ENCODE measurements at places on chromosomes 3 and 15. TPM values are rescaled to one million over a fixed set of nuclear protein-coding genes. Genes with fewer than 3 reads are reported as not detected.

PLSCR5 gene
- total RNA-seq = not detected

KNG1 gene
- not detected for total RNA-seq

GOLGA6L10 gene
- 2.5 TPM for total RNA-seq

ARGFX gene
- not detected for total RNA-seq

NR2E3 gene
- total RNA-seq = 1.0 TPM

HYAL1 gene
- 5.8 TPM for total RNA-seq

CDHR4 gene
- total RNA-seq = not detected

TTLL13 gene
- 0.22 TPM for total RNA-seq

SLC27A2 gene
- 4.2 TPM for total RNA-seq

TGFBR2 gene
- 418 TPM for total RNA-seq

CYP1A2 gene
- 2.8 TPM for total RNA-seq

DLL4 gene
- 11.0 TPM for total RNA-seq

NFKBIZ gene
- 61.7 TPM for total RNA-seq

RARB gene
- 19.3 TPM for total RNA-seq

BCL2A1 gene
- total RNA-seq = not detected

PLS1 gene
- 21.3 TPM for total RNA-seq

CPNE9 gene
- total RNA-seq = not detected

GNL3 gene
- 39.2 TPM for total RNA-seq

NCEH1 gene
- 11.9 TPM for total RNA-seq

ANKUB1 gene
- total RNA-seq = not detected

MRPS25 gene
- 91.6 TPM for total RNA-seq

ARL13B gene
- 14.6 TPM for total RNA-seq

PTPRG gene
- 81.6 TPM for total RNA-seq

CAV3 gene
- total RNA-seq = not detected

GOLGA8T gene
- total RNA-seq = 1.3 TPM

PRKCD gene
- total RNA-seq = 154 TPM

NRG4 gene
- total RNA-seq = not detected

TUBGCP4 gene
- total RNA-seq = 13.5 TPM

Measured in thyroid gland (tissue), 4 donors.